T-helper 17 cell (primary cell): ENCODE measurements at places on chromosomes 16 and 17. TPM values are rescaled to one million over a fixed set of nuclear protein-coding genes. Genes with fewer than 3 reads are reported as not detected.

DNA sequence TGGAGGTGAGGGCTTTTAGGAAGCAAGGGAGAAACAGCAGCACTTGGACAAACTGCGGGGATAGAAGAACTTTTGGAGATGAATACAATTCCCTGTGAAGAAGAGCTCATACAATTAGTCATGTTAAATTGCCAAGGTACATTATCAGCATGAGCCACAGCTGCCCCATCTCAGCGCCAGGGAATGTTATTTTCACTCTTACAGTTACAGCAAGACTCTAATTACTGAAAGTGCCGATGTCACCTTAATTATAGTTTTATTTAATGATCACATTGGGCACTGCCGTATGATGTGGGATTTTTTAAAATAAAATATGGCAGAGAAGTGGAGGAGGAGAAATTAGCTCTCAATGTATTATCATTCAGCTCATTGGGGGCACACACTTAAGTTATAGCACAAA is 144.8 kb upstream of the MON1B start:
- DNase-seq, result no peak
- H3K27me3 ChIP-seq, result peaks cover 8% of the 10 kb centered on the region
- no peaks in the 10 kb centered on the region for H3K4me1 ChIP-seq
- H3K36me3 ChIP-seq, result no peaks in the 10 kb centered on the region

DNA sequence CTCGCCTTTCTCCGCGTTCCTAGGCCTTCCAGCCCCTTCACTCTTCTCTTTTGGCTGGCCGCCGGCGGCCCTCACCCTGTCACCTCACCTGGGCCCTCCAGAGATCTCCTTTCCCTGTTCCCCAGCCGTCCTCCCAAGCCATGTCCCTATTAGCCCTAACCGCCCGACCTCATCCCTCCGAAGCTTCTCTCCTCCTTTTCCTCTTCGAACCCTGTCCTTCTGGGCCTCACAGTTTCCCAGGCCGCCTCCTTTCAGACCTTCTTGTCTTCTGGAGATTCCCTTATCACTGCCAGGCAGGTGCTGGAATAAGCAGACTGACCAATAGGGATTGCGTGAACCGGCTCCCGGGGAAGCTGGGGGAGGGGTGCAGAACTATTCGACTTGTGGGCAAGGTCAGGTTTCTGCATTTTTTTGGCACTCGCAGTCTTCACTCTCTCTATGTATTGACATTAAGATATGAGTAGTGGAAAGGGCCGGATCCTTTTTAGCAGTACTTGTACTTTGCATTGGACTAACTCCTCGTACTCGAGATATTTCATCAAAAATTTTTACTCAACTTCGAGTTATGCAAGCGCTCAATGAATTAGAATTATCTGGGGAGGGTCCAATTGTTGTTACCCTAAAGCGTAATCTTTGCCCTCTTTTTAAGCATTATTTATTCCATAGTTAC is 690 bp downstream of the RHOT1 start:
- H3K4me1 ChIP-seq, result peaks cover 17% of the 10 kb centered on the region
- H3K27me3 ChIP-seq, result no peaks in the 10 kb centered on the region
- no peaks in the 10 kb centered on the region for H3K36me3 ChIP-seq
- H3K27ac ChIP-seq, result peak overlapping the region; percentile 95
- DNase-seq, result no peak

GRCh38 chr17:49730078-49730784 is 22.5 kb upstream of the SLC35B1 start:
- no peaks in the 10 kb centered on the region for H3K27me3 ChIP-seq
- H3K36me3 ChIP-seq, result peaks cover 12% of the 10 kb centered on the region
- peaks cover 46% of the 10 kb centered on the region for H3K4me1 ChIP-seq
- H3K27ac ChIP-seq, result peak overlapping the region; percentile 89
- no peak for DNase-seq
- H3K4me3 ChIP-seq, result no peak overlapping the region

GRCh38 chr17:17712268-17712924 is 31.1 kb downstream of the RAI1 start:
- H3K27ac ChIP-seq, result no peak overlapping the region
- no peak overlapping the region for H3K4me3 ChIP-seq
- DNase-seq, result no peak
- H3K36me3 ChIP-seq, result peaks cover 3% of the 10 kb centered on the region
- H3K4me1 ChIP-seq, result peaks cover 13% of the 10 kb centered on the region

The PNMT gene
- total RNA-seq, result not detected

The HOXB6 gene
- not detected for total RNA-seq

The LGALS9B gene
- total RNA-seq, result not detected

The KRT39 gene
- not detected for total RNA-seq
